ENCODE measurements at places on chromosomes 4 and X.

DNA sequence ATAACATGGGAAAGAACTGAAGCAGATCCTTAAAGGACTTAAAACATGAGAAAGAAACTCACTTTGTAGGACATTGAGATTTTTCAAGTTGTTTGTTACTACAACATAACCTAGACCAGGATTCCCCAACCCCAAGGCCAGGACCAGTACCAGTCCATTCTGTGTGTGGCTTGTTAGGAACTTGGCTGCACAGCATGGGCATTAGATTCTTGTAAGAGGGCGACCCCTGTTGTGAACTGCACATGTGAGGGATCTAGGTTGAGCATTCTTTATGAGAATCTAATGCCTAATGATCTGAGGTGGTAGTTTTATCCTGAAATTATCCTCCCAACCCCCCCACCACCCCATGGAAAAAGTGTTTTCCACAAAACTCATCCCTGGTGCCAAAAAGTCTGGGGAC is 566.1 kb downstream of the KCTD8 start:
- no peak for DNase-seq

- DNase-seq, result no peak
Observed at GRCh38 chr4:173417833-173418232, 18.9 kb upstream of the SCRG1 start.

GRCh38 chr4:8368061-8368481 is 72.5 kb downstream of the ACOX3 start:
- DNase-seq, result no peak

GRCh38 chrX:72029483-72030411 is 102.0 kb downstream of the RTL5 start:
- no peak for DNase-seq

DNA sequence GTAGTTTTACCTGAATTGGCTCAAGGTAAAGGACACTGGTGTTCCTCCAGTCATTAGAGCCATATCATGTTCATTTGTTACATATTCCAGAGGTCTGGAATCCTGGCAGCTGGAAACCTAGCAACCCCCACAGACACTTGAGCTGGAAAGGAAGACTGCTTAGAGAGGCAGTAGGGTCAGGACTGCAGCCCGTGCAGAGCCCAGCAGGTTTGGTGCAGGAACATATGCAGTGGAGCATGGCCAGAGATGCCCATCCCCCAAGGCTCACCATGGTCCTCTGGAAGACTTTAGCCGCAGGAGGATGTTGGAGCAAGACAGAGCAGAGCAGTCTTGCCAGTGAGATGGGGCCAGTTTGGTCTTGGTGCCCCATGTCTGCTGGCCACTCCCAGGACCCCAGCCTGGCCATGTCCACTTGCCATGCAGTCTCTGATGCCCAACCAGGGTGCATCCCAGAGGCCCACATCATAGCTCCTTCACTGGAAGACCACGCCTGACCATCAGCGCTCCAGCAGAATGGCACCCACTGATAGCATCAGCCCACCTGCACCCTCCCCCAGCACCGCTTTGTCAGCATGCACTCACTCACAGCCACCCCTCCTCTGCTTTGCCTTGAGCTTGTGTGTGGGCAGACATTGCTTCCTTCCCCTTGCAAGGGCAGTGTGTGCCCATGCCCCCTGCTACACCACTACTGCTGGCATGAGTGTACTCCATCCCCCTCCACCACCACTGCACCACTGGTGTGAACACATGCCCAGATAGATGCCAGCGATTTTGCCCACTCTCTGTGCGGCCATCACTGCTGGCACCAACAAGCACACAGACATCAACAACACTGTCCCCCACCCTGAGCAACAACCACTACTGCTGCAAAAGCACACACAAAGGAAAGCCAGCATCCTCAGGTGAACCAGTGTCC is 190.3 kb upstream of the SPOCK3 start:
- DNase-seq, result no peak

- no peak for DNase-seq
Observed at GRCh38 chr4:107192601-107193000, 156.5 kb upstream of the DKK2 start.

DNA sequence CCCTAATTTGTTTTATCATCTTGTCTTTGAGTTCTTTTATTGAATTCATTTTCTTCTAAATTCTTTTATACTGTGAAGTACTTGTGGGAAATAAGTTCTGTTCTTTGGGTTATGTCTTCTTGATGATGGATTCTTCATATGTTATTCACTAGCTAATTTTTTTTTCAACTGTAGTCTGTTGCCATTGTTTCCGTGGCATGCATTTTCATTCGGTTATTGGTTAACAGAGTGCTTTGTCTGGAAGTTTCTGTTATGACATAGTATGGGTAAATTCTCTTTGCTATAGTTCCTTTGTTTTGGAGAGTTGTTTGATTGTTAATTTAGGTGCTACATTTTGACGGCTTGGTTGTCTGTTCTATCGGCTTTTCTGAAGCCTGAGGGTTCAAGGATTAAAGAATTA is 184.9 kb upstream of the AADAT start:
- DNase-seq, result no peak

DNA sequence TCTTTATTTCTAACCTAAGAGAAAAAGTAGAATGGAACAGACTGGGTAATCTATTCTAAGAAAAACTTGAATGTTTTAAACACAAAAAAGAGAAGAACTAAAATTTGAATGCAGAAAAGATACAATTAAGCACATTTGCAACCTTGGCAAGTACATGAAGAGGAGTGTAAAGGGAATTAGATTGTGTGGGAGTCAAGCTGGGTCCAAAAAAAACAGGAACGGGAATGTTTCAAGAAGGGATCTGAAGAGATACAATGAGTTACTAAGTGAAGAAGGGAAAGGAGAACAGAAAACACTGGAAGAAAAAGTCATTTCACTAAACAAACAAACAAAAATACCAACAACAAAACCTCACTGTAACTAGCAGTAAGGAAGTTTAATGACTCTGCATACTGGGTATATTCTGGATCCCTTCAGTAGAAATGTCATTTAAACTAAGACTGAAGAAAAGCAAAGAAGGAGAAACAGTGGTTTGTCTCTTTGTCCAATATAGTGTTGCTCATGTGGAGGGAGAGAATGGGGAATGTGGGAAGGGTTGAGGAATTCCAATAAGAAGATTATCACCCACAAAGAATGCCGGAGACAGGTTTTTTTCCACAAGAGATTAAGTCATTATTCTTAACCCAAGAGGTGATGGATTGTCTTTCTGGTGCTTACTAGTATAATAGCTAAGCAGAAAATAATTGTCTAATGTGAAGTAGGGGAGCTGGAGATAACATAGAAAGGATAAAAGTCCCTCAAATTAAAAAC is 50.4 kb upstream of the PTPN13 start:
- no peak for DNase-seq

DNA sequence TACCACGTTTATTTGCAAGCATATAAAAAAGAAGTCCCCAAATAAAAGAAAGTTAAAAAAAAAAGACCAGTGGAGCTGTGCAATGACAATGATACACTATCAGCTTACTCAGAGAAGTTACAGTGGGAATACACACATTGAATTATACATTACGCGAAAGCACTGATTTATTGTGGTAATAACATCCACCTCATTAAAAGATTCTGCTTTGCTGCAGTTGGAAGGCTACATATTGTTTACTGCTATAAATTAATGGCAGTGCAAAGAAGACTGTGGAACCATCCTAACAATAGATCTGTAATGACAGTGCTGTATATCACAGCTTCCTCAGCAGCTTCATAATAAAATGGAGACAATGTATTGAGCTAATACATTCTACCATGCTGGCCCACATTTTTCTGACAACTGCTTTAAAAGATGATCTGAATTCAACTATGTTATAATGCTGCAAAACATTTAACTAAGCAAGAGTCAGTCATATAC is 142.5 kb upstream of the MAB21L2 start:
- DNase-seq, result no peak

- no peak for DNase-seq
Observed at GRCh38 chr4:56215901-56216300, 171.4 kb downstream of the AASDH start.

DNA sequence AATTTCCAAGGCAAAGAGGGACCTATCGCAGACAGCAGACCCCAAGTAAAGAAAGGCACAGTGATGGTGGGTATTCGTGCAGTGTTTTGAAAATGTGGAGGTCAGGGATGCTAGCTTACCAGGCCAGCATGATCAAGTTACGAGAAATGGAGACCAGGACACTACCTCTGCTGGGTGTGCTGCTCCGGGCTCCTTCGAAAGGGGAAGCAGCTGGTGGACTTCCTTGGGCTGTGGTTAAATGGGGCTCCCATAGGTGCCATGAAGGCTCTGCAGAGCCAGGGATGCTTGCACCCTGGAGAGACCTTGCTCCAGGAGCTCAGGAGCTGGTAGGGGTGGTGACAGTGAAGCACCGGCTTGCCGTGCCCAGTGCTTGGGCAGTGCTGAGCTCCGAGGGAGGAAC is 68.8 kb downstream of the TBL1X start:
- DNase-seq, result no peak

GRCh38 chr4:8195431-8195830 is 3.7 kb upstream of the SH3TC1 start:
- DNase-seq, result no peak

DNA sequence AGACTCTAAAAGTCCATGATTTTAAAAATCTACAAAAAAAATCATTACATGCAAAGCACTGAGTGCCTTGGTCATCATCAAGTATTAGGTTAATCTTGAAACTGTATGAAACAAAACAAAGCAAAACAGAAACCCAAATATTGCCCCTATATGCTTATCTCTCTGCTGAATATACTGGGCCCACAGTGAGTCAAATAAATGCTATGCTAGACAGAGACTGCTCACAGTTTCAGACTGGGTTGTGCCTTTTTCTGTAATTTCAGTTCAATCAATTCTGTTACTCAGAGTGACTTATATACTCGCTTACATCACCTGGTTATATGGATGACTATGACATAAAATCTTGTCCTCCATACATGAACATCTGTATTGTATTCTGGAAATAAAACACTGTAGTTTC is 257.1 kb upstream of the ACTRT1 start:
- DNase-seq, result no peak

DNA sequence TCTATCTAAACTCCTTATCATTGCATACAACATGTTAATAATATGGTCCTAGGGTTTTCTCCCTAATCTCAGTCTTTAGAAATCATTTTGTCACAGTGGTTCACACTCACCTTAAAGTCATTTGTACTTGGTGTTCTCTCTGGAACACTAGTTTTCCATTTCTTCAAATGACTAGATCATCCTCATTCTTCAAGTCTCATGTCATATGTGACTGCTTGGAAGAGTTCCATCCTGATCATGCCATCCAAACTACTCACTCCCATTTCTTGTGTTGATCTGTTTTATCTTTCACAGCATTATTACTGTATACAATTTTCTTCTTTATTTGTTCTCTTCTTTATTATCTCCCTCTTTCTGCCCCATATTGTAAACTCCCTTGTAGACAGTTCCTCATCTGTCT is 66.5 kb downstream of the HTR2C start:
- no peak for DNase-seq

DNA sequence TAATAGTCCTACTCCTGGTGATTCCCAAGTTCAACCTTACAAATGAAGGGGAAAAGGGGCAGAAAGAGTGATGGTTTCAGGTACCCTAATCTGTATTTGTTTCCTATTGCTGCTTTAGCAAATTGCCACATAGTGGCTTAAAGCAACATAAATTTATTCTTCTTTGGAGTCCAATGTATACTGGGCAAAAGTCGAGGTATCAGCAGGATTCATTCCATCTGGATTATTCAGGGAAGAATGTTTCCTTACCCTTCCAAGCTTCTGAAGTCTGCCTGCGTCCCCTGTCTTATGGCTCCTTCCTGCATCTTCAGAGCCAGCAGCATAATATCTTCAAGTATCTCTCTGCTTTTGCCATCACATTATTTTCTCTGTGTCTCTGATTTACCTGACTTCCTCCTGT is 10.3 kb upstream of the BST1 start:
- DNase-seq, result no peak

GRCh38 chr4:69060651-69061308 is 35.5 kb upstream of the UGT2B7 start:
- DNase-seq, result no peak

DNA sequence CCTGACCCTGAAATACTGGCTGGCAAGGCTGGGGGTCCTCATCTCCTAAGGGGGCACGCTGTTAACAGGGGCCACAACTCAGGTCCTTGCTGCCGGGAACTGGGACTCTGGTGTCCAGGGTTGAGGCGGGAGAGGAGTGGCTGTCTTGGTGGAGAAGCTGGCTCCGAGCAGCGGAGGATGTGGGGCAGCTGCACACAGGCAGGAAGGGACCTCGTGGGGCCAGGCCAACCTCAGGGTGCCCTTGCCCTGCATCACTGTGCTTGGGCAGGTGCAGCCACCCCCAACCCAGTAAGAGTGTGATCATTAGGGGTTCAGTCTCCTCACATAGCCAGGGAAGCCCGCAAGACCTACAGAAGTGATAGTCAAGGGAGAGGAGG is 12.6 kb upstream of the PDE6B start:
- no peak for DNase-seq

- no peak for DNase-seq
Observed at GRCh38 chr4:52103319-52103718, 52.2 kb downstream of the SPATA18 start.

DNA sequence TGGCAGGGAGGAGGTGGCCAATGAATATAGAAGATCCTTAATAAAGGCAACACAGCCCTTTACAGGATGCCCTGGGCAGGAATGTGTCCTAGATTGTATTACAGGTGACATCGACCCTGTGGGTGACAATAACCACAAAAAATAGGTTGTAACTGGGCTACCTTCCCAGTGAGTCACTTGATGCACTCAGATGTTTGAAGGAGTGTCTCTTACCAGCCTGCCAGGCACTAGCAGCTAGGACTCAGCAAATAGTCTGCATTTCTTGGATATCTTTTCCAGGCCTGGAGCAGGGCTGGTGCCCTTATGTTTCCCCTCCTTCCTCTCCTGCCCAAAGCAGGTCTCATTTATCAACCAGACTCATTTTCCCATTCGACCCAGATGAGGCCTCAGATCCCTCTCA is 50.9 kb upstream of the TMEM164 start:
- no peak for DNase-seq

- no peak for DNase-seq
Observed at GRCh38 chrX:39261446-39262147, 460.3 kb downstream of the MID1IP1 start.

DNA sequence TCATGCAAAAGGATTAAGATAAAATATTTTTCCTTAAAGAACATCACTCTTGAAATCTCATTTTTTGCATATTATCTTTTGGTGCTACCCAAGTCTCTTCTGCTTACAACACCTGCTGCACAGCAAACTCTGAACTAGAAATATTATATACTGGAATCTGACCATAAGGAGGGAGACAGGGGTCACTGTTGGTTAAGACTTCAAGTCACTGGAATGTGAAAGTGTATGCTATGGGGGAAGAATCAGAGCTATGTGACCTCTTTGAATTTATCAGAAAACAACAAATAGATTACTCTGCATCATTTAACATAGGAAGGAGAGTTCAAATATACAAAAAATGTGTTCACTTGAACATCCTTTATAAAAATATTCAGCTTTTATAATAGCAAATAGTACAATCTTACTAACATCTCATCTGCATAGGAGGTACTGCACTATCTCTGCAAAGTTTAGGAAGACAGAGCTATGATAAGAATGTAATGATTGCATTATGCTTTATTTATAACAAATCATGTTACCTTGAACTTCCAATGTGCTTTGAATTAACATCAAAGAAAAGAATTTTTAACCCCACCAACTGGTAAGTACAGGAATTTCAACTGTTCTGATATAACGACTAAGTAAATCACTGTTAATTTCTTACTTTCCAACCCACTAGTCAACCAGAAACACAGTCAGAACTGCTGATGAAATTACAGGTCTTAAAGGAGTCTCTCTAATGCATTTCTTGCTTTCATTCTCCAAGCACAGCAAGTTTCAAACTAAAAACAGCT is 69.8 kb downstream of the ZNF827 start:
- DNase-seq, result no peak

Measured in stimulated activated CD4-positive, alpha-beta T cell treated with anti-CD3 and anti-CD28 coated beads, Interleukin-1b, Interleukin-23, amount 100 ng/mL, for 1 hour (primary cell).